ENCODE measurements at places on chromosomes 12 and 14.

DNA sequence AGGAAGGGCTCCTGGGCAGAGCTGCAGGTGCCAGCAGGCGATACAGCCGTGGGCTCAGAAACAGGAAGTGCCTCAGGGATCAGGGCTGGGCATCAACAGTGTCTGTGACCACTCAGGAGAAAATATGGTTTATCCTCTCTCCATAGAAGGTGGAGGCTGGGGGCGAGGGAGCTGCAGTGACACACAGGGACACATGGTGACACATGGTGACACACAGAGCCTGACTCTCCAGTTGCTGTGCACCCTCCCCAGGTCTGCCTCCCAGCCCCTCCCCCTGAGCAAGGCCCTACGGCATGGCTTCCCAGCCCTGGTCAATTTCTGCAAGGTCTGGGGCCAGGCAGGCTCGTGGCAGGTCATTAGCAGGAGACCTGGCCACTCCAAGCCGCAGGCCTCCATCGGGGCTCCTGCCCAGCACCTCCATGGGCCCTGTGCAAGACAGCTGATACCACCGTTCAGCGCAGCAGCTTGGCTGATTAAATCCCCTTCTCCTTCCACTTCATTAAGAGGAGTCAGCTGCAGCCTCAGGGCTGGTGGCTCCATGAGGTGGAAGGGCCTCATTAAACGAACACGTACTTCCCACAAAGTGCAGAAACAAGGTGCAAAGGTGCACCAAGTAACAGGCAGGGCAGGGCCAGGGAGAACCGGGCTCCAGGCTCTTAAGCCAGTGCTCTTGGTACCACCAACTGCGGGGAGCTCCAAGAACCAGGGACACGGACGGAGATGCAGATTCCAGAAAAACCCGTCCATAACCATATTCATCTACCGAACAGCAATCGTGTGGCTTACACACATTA, 60.7 kb downstream of the CCNK start:
- DNase-seq = no peak

DNA sequence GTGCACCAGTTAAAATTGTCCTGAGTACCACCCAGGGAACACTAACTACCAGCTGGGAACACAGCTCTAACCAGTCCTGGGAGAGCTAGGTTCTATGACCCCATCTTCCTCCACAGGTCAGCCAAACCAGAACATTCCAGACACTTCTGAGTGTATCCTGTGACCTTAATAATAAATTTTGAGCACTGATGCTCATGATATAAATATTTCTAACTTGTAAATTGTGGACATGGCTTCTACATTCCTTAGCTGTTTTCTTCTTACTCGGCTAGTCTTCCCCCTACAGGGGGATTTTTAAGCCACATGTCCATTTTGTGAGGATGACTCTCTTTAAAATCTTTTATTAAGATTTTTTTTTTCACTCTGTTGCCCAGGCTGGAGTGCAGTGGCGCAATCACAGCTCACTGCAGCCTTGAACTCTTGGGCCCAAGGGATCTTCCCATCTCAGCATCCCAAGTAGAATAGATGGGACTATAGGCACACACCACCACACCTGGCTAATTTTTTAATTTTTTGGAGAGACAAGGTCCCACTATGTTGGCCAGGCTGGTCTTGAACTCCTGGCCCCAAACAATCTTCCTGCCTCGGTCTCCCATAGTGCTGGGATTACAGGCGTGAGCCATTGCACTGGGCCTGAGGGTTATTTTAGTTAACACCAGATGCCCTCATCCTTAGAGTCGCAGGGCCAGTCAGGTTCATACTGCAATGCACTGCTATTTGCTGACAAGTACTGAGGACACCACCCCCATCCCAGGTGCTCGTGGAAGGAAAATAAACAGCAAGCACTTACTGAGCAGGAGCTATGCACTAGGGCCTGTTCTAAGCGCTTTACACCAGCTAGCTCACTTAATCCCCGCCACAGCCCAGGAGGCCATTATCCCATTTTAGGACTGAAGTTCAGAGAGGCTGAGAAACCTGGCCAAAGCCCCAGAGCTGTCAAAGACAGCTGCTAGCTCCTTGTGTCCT, 142.6 kb upstream of the NCOR2 start:
- no peak for DNase-seq

DNA sequence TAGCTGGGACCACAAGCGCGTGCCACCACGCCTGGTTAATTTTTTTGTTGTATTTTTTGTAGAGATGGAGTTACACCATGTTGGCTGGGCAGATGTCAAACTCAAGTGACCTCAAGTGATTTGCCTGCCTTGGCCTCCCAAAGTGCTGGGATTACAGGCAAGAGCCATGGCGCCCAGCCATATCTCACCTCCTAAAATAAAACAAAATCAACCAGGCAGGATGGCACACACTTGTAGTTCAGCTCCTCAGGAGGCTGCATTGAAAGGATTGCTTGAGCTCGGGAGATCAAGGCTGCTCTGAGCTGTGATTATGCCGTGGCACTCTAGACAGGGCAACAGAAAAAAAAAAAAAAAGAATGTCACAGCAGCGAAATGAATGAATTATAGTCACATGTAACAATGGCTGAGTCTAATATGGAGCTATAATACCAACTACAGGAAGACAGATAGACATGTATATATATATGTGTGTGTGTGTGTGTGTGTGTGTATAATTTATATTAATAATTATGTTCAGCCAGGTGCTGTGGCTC, 19.3 kb upstream of the TMEM120B start:
- no peak for DNase-seq

- DNase-seq = peak; percentile 71
These were observed 32.2 kb upstream of the GNG2 start for GRCh38 chr14:51828017-51828797.

DNA sequence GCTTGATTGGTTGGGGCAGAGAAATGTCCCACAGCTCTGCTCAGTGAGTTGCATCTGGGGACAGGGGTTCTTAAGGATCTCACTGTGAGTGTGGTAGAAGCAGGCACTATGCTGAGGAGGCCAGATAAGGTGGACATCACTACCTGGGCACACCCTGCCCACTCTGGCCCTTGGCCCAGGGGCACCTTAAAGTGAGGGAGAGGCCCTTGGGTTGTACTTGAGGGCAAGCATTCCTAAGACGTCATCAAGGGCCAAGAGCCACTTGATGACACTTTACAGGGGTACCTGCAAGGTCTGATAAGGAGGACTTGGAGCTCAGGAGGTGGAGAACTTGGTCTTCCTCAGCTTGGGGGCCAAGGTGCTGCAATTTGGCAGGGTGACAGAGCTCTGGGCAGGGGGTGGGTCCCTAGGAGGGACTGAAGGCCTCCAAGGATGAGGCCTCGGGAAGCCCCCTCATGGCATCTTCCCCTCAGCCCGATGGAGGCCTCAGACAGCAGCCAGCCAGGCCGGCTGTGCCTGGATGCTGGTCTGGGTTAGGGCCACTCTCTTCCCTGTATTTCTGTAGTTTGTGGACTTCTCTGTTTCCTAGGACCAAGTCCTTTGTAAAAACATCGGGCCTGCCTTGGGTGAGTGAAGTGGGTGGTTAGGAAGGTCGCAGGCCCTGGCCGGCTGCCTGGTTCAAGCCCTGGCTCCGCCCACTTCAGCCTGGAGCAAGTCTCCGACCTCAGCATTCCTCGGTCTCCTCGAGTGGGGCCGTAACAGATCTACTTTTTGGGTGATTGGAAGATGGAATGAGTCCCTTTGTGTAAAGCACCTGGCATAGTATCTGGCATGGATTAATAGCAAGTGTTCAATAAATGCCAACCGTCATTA, 24.8 kb downstream of the GPR68 start:
- no peak for DNase-seq

DNA sequence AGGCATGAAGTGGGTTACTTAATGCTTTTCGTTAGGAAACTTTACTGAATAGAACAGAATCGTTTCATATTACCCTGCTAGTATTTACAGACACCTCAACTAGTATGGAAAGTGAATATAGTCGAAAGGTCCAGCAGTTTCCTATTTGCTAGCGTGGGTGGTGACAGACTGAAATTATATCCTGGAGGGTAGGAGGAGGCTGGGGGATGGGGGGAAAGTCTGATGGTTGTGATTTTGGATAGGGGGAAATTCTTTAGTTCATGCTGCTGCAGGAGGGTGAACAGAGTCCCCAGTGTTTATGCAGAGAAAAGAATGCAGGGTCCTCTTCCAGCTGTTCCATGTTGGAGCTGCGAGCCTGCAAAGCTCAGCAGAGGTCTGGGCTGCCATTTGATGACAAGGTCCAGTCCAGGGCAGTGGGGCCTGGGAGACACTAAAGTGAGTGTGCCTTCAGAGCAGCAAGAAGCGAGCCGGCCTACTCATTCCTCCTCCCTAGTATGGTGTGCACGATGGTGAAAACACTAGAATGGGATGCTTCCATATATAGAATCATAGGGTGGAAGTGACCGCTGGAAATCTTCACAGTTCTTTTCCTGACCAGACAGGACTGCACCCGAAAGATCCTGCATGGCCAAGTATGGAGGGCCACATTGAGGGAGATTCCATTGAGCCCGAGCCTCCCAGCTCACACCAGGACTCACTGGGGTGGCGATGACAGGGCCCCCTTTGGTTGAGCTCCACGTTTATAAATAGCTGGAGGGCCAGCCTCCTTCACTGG, 2.1 kb downstream of the SAMD4A start:
- DNase-seq = no peak

GRCh38 chr12:27780612-27781408, 774 bp upstream of the MANSC4 start:
- peak; percentile 16 for DNase-seq

- no peak for DNase-seq
These were observed 708 bp upstream of the P2RX4 start for GRCh38 chr12:121209221-121209620.

DNA sequence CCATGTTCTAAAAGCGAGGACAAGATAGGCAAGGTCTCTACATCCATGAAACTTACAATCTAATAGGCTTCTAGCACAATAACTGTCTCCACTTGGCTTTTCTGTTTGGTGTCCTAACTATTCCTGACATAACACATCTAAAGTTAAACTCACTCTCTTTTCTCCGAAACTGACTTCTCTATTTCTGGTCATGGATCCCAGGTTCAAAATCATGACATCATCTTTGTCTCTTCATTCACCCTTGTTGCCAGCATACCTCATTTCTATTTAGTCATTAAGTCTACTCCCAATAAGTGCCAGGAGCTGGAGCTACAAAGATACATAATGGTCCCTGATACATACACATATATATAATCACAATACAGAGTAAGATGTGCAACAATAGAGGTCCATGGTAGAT, 53.9 kb upstream of the CEP83 start:
- DNase-seq = no peak

- DNase-seq = no peak
These were observed 3.8 kb downstream of the USP15 start for GRCh38 chr12:62263966-62264365.

- DNase-seq = no peak
These were observed 64.7 kb downstream of the TMEM121 start for GRCh38 chr14:105591052-105591451.

GRCh38 chr14:56816574-56817391, 6.5 kb upstream of the OTX2 start:
- no peak for DNase-seq

DNA sequence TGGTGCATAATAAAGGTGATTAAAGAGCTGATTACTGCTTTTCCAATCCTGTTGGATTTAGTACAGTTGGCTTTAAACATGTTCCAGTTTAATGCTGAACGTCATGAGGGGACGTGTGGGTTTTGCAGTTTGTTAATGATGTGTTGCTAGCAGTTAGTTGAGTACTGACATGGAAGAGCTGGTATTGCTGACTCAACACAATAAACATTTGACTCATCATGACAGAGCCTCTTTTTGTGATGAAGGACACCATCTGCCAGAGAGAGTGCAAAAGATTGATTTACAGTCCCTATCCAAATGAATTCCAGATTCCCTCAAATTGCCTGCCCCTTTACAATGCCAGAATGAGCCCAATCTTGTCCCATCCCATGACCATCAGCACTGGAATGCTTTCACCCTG, 346.2 kb upstream of the PRICKLE1 start:
- no peak for DNase-seq

DNA sequence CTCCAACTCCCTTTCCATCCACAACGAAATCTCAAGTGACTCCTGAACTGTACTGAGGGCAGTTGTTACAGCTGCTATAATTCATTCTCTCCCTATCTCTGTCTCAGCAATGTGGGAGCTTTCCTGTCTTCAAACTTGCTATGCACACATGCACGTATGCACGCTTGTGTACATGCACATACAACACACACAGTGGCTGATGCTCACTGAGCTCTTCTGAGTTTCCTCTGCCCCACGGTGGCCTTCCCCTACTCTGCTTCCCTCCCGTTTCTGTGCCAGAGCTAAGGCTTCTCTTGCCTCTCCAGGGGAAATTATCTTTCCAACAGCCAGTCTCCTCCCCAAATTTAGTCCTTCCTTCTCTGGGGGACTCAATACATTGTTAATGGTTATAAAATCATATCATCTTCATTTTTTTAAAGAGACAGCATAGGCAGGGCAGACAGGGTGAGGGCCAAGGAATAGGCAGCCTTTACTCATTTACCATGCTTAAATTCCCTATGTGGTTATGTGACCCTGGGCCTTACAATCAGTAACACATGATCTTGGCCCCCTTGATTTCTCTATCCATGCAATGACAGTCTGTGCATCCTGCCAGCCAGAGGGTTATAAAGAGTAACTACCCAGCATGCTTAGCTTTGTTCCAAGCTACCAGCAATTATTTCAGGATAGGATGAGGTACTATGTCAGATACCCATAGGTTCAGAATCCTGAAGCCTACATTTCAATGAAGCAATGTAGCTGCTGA, 111.9 kb upstream of the HMGA2 start:
- no peak for DNase-seq

DNA sequence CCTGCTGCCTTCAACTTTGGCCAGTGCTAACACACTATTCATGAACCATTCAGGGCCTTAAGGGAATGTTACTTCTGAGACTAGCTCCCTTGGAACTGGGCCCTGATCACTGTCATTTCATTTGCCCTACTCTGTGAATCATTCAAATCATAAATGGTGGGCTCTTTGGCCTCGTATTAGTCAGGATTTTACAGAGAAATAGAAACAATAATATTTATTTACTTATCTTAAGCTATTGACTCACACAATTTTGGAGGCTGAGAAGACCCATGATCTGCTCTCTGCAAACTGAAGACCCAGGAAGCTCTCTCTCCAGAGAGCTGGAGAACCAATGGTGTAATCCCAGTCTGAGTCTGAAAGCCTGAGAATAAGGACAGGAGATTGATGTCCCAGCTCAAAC, 398.5 kb downstream of the LRIG3 start:
- DNase-seq = no peak

DNA sequence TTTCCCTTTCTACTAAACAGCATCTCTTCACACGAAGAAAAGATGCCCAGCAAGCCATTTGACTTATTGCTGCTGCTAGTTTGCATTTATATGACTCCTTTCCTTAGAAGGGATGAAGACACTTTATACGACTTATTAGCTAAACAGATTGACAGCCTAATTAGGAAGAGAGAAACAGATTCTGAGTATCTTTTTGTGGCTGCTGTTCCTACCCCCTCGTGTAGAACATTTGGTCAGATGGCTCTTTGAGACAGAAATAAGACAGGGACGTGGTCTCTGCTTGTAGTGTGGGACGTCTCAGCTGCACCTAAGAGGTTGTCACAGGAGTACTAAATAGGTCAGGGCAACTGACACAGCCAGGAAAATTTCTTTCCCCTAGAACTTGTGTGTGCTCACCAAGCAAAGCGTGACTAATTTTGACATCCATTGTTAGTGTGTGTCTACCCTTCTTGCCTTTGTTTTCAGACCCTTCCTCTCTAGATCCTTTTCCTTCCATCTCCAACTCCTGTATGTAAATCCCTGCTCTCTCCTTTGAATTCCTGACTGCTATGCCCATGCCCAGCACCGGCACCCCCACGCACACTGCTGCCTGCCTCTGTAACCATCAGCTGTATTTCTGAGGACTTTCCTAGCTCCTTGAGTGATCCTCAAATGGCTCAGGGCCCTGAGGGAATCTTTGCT, 83.2 kb downstream of the DAD1 start:
- no peak for DNase-seq

- DNase-seq = no peak
These were observed 9.5 kb downstream of the REM2 start for GRCh38 chr14:22892488-22892887.

Data from stimulated activated CD4-positive, alpha-beta T cell treated with anti-CD3 and anti-CD28 coated beads, Interleukin-2, amount 100 ng/mL, for 24 hours (primary cell).